ENCODE measurements at places on chromosomes 2 and 18.

DNA sequence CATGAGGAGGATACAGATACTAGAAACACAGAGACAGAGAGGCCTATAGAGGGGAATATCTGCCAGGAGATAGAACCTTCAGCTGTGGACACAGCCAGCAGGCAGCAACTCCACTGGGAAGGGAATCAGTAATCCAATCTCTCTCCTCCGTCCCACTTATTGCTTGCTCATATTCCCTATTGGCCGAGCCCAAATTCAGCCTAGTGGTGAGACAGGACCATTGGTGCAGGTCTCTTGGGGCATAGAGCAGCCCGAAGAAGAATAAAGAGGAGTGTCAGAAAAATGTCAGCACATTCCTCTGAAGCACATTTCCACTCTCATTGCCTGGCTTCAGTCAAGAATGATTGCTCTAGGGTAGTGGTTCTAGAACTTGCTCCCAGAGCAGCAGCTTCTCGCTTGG lies 1091.5 kb upstream of the GYPC start:
- no peak for DNase-seq

DNA sequence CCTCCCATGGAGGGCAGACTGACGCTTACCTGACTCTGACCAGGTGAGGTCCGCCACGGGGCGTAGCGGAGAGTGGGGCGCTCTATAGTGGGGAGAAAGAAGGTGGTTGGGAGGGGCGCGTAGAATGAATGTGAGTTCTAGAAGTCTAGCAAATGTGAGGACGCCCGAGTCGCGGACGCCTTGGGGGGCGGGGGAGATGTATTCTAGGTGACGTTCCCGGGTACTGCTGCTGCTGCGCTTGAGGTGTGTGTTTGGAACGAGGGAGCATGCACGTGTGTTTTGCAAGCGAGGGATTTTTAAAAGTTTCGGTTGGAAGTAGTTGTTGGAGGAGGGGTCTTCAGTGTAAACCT lies 758 bp downstream of the RIF1 start:
- no peak for DNase-seq

DNA sequence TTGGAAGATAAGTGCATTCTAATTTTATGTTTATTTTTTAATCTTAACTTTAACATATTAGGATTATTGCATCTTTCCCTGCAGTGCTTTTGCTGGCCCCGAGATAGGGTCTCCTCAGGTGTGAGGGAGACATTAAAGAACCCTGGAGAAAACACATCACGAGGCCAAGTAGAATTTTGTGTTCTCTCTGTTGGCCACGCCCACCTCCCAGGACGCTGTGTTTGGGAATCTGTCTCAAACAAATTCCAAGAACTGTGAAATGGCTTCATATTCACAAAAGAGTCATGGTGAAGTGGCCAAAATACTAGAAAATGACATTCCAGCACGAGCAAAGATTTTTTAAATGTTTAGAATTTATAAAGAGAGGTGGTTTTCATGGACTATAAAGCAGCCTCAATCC lies 27.3 kb downstream of the RNF144A start:
- DNase-seq, result no peak

DNA sequence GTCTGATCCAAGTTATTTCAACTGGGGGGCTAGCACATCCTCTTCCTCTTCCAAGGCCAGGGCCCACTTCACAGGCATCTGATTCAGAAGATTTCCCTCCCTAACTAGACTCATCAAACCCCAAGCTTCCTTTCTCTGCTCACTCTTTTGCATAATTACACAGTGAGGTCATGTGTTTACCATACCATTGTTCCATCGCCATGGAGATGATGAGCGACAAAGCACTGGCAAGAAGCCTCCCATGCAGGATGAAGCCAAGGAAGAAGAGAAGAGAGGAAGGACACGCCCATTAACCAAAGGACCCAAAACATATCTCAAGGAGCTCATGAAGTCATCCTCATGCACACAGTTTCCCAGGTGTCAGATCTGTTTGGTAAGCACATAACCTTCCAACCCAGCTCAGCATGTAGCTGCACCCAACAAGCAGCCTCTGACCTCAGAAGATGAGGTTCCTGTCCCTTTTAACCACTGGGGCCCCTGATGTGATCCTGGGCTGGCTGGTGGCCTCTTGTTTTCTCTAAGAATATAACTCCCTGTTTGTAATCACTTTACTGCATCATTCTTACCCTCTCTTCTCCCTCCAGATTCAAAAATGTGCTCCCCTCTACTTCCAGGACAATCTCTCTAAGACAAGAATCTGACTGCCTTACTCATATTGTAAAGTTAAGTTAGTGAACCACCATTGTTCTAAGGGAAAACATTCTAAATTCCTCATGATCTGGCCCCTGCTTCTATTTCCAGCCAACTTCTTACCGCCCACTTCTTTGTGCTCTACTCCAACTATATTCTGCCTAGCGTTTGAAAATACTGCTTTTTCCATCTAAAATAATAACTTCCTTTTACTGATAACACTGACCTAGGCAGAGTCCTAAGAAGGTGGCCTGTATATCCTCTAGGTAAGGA lies 190.1 kb downstream of the TTC32 start:
- no peak for DNase-seq

DNA sequence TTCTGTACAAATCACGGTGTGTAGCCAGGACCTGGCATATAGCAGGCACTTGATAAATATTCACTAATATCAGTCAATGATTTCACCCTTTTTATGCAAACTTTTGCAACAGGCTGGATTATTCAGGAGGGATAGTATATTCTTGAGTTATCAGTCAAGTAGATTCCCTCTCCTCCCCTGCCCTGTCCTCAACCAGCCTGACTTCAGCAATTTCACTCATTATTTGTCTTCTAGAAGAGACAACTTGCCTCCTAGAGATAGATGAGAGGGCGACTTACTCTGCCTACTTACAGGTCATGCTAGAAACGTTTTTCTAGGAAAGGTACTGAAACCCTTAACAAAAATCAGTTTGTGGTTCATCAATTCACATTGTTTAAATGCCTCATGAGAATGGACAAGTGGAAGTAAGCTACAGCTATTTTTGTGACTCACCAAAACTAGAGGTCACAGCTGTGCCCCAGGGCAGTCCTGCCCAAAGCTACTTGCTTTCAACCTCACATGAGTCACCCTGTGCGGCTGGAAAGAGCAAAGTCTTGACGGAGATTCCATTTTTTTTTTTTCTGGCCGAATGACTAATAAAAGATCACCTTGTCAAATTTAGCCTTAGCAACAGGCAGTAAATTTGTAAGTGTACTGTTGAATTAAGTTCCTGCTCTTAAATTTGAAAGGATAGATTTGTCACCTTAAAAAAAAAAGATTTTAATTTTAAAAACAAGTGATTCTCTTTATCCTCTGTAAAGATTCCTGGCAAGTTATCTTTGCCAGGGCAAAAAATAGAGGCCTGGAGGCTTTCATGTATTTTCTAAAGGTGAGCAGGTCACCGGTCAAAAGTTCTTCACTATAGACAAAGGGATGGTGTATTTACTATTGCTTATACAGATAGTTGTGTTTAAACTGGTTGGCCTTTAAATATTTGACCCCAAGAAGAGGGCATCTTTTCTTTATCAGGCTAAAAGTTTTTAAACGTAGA lies 109.0 kb upstream of the SLC35G4 start:
- DNase-seq, result no peak

DNA sequence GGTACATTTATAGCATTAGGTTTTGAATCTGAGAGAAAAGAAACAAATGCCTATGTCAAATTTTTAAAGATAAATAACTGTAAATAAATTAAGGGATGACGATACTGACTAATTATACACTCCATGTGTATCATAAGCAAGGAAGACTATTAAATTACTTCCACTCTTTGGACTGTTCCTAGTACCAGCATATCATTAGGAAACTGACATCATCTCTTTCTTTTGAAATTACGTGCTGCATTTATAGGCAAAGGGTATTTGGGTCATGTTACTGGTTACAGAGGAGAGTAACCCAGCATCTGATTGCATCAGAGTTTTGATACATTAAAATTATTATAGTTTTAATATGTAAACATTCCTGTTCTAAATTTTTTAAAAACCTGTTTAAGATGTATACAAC lies 309.7 kb downstream of the XIRP2 start:
- DNase-seq, result no peak

GRCh38 chr2:222319586-222320435 lies 21.0 kb upstream of the PAX3 start:
- peak; percentile 44 for DNase-seq

- DNase-seq, result peak; percentile 2
These were observed 96.6 kb upstream of the LYPD1 start for GRCh38 chr2:132766573-132766972.

DNA sequence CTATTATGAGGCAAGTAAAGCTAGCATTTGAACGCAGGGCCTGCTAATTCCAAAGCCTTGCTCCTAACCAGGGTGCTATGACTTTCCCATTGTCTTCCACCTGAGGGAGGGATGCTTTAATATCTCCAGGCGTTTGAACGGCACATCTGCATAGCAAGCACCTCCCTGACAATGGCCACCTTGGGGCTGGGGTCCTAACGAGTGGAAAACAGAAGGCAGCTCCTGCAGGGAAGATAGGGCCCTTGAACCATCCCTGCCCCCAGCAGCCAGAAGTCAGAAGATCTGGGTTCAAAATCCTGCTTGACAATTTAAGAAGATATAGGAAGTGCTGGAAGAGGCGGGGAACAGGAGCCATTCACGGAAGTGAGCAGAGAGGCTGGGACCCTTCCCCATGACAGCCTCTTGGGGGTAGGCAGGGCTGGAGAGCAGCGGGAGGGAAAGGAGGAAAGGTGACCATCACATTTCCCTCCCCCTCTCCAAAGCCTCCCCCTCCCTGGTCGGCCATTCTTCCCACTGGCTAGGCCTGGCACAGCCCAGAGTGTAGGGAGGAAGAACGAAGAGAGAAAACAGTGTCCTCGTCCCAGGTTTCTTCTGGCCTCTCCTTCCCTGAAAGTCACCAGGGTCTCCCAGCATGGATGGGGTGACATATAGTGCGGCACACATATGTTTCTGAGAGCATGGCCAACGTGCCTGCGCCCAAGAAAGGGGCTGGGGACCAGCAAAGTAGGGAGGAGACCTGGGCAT lies 73.5 kb downstream of the EMX1 start:
- DNase-seq, result no peak

DNA sequence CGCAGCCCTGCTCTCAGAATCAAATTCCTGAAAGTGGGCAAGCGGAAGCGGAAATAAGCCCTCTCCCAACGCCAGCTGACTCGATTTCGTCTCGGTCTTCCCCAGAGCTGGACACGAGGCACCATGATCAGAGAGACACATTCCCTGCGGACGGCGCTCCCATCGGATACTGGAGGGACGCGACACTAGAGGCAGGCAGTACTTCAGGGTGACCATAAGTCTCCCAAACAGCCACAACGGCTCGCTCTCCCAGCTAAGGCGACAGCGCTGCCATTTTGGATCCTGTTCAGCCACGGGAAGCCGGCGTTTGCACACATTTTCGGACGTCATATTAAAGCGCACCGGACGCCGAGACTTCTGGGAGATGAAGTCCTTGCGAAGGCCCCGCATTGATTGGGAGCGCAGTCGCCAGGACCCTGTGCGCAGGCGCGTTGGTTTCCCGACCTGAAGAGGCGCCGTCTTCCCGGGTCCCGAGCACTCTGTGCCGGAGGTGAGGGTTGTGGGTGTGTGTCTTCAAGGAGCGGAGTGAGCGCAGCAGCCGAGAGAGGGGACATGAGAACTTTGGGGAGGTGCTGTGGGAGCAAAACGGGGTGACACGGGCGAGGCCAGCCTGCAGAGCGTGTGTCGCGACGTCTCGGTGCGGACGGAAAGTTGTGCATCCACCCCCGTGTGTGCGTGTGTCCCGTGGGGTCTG lies at the start of gene ZNF2:
Gene ZNF2 (plus strand): TSS at position 439 of the 694 bp plus-strand sequence. CDS start 10,418 bp downstream, outside the sequence.
- DNase-seq, result peak; percentile 93

DNA sequence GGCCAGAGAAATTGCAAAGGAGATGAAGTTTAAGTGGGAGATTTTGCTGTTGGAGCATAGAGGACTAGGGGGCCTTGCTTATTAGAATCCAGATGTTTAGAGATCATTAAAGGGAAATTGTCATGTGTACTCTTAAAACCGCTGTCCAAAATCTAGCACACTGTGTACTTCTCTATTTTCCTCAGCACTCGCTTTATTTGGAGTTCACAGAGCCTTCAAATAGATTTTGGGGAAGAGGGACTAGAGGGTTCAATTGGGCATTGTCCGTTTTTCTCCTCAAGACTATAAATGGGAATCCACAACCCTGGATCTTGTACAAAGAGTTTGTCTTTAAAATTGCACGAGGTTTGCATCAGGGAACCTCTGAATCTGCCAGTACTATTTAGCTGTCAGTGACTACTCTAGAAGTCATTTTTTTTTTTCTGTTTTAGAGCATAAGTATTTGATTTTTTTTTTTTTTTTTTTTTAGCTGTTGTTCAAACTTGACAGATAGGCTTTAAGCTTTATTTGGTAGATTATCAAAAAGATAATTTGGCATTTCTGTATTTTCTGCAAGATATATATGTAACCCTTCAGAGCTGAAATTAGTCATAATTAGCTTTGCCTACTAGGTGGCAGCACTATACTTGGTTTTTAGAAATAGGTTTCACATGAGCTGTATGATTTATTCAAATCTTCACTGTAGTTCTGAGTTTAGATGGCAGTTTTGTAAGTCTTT lies 14.2 kb downstream of the PMS1 start:
- no peak for DNase-seq

GRCh38 chr18:32717126-32717525 lies 55.7 kb downstream of the KLHL14 start:
- no peak for DNase-seq

DNA sequence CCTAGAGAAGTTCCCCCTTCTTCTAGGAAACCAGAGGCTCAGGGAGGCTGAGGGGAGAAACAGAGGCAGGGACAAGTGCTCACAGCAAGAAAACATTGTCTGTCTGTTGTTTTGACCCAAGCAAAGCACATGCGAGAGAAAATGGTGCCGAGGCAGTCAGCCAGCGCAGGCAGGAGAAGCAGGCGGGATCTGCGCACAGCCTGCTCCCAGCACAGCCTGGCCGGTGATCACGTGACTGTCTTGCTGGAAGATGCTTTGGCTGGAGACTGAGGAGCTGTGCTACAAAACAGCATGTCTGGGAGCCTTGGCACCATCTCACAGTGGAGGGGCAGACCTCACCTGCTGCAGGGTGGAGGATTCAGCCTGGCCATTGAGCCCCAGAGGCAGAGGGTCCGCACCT lies 93.7 kb upstream of the MYCN start:
- no peak for DNase-seq

DNA sequence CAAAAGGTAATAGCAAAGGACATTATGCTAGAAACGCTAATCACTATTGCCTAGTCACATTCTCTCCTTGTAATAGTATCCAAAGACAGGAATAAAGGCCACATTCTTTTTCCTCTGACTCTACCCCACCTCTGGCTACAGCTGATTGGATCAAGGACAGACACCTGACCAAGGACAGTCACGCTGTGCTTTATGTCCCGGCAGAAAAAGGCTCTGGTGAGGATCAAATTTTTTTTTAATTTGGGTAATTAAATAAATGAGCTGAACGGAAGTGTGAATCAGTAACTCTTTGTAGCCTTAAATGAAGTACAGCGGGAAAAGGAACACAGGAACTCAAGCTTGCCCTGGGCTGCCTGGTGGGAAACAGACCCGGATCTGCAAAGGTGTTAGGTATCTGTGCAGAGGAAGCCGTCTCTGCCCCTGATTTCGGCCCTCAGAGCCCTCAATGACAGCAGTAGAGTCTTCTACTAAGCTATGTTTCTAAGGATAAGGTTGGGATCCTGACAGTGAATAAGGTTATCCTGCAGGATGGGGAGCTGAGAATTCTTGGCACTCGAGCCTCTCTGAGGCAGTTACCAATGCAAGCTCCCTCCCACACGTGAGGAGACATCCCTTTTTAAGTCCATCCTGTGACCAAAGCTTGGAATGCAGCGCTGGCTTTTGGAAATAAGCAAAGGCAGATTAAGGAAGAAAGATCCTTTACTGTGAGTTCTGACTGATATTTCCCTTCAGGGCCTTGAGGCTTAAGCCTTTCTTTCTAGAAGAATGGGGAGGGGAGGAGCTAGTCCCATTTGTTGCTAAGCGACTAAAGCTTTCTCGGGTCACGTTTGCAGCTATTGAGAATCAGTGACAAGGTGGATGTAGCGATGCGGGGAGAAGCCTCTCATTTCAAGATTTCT lies 37.8 kb upstream of the IKZF2 start:
- no peak for DNase-seq

Measured in caudate nucleus (tissue), 63 donors.